HFFc6 (cell line): ENCODE measurements at places on chromosomes 4 and X. TPM values are rescaled to one million over a fixed set of nuclear protein-coding genes. Genes with fewer than 3 reads are reported as not detected.

The CDX4 gene
- not detected in 3 replicates for total RNA-seq

The SLIT2 gene
- total RNA-seq, result 110 to 144 TPM (median 119 TPM) in 3 replicates

The CENPVL2 gene
- not detected in 3 replicates for total RNA-seq

- DNase-seq, result no peak
Measured at GRCh38 chr4:56677711-56678110, 3.4 kb downstream of the HOPX start.

DNA sequence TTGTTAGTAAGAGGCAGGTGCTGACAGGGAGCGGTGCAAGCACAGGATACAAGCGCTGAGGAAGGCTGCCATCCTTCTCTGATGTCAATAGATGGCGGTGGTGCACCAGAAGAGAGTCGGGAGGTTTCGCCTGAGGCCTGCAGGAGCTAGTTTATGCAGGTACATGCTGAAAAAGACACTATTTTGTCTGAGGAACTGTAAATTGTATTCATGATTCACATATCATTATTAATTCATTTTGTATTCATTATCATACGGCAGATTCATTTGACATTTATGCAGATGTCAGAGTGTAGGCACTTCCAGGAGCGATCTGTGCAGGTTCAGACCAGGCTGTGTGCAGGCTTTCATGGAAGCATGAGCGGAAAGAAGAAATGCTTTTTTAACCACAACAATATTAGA is 824.0 kb downstream of the STIM2 start:
- peak; percentile 51 for DNase-seq

GRCh38 chrX:154751669-154752271 is 893 bp upstream of the GAB3 start:
- no peak for DNase-seq
